ENCODE measurements at places on chromosomes 2 and 18.

DNA sequence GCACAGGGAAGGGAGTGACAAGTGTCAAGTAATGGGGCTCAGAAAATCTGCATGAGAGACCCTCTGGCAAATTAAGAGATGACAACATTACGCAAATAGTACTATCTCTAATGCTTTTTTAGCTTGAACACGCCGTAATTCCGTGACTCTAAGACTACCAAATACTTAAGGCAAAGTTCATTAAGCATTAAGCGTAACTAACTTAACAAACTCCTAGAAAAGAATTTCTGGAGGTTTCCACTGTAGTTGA is 1.2 kb downstream of the APOB start:
- no peak for DNase-seq

- DNase-seq = no peak
Measured at GRCh38 chr2:63614448-63614968, 25.7 kb downstream of the MDH1 start.

GRCh38 chr2:9114458-9114857 is 92.2 kb upstream of the ASAP2 start:
- no peak for DNase-seq

DNA sequence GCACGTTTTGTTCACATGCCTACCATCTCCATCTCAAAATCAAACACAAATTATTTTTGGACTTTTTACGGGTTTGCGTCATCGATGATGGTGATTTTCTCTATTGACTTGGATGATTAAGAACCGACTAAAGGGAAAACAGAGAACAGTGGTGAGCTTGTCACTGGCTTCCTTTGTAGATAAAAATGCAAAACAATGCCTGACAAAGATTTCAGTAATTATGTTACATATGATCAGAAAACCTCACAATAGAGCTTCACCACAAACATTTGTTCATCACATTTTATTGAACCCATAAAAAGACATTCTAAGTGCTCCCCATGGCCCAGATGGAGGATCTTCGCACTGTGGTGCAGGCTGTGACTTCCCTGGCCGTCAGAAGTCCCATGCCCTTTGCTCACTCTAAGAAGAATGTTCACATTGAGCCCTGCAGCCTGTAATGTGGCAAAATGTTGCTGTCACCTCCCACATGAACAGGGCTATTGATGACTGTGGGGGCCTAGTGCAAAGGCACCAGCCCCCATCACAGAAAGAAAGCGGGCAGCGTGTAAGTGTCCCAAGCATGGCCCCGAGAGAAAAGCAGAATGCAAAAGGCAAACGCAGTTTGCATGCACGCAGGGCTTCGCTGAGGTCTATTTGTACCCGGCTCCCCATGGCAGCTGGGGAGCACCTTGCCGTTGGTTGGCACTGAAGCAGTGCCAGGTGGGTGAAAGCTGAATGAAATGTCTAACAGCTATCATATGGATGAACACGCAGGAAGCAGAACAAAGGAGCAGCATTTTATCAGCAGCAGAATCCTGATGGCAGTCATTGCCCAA is 60.6 kb downstream of the BCL2 start:
- DNase-seq = peak; percentile 81

GRCh38 chr2:24403832-24404212 is 43.5 kb upstream of the ITSN2 start:
- DNase-seq = no peak

DNA sequence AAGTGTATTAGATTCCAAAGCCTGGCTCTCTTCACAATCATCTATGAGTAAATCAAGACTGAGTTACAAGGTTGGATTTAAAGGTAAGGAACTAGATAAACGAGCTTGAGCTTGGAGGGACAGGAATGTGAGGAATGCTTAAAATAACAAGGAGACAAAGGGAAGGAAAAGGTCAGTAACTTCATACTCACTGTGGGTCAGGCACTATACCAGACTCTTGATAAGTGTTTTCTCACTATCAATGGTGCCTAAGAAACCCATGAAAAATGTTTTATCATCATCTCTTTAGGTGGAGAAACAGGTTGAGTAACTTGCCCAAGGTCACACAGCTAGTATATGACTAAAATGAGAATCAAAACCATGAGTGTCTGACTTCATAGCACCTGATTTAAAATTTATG is 212.1 kb downstream of the CDH2 start:
- no peak for DNase-seq

DNA sequence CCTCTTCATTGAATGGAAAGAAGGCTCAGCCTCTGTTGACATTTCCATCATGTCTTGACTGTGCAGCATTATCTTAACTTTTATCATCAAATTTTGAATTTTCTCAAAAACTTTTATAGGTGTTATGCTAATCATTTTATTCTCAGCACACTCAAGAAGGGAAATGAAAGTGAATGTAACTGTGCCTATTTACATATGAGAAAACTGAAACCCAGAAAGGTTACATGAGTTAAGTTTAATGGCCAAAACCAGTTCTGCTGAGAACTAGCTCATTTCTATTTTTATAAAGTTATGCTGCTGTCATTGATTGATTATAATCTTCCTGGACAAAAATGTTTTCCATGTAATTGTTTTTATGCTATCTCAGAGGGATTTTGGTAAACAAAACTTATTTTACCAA is 618.8 kb upstream of the NRXN1 start:
- DNase-seq = no peak

GRCh38 chr2:125979886-125980285 is 676.1 kb upstream of the GYPC start:
- no peak for DNase-seq

- DNase-seq = no peak
Measured at GRCh38 chr2:19525313-19525712, 166.9 kb upstream of the OSR1 start.

GRCh38 chr2:12587729-12588522 is 128.8 kb upstream of the TRIB2 start:
- no peak for DNase-seq

DNA sequence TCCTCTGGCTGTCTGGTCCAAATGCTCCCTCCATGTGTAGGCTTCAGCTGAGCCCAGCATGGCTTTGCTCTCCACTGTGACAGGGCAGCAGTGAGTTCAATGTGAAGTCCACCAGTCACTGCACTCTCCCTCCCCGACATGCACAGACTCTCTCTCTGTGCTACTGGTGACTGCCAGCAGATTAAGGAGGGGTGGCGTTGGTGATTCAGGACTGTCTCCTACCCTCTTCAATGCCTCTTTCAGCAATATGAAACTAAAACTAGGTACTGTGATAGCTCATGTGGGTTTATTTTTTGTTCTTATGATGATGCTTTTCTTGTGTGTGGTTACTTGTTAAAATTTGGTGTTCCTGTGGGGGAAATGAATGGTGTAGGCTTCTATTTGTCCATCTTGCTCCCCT is 201.0 kb upstream of the RBMS1 start:
- DNase-seq = no peak

DNA sequence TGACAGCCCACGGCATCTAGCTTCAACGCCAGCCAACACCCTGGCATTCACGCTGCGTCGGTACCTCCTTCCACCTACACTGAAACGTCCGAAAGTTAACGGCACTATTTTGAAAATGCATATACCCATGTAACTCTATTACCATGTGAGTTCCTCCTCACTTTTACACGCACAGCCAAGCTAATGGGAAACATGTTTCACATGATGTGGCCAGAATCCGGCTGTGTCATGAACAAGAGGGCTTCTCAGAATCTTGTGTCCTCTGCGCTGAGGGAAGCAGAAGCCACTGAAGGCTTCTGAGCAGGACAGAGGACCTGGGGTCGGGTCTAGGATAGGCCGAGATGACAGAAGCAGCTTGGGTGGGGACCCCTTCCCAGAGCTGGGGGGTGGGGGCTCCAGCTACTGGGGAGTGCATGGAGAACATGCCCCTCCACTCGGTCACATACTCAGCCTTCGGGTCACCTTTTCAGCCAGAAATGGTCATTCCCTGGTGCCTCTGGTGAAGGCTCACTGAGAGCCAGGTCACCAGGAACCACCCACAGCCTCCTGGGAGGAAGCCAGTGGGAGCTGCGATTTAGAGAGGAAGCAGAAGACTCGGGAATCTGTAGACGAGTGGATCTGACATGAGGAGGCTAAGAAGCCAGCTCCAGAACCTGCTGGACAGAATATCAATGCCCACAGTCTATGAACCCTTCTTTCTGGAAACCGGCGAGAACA is 41.5 kb downstream of the HDAC4 start:
- DNase-seq = no peak

- DNase-seq = no peak
Measured at GRCh38 chr2:63643486-63643885, 54.7 kb downstream of the MDH1 start.

DNA sequence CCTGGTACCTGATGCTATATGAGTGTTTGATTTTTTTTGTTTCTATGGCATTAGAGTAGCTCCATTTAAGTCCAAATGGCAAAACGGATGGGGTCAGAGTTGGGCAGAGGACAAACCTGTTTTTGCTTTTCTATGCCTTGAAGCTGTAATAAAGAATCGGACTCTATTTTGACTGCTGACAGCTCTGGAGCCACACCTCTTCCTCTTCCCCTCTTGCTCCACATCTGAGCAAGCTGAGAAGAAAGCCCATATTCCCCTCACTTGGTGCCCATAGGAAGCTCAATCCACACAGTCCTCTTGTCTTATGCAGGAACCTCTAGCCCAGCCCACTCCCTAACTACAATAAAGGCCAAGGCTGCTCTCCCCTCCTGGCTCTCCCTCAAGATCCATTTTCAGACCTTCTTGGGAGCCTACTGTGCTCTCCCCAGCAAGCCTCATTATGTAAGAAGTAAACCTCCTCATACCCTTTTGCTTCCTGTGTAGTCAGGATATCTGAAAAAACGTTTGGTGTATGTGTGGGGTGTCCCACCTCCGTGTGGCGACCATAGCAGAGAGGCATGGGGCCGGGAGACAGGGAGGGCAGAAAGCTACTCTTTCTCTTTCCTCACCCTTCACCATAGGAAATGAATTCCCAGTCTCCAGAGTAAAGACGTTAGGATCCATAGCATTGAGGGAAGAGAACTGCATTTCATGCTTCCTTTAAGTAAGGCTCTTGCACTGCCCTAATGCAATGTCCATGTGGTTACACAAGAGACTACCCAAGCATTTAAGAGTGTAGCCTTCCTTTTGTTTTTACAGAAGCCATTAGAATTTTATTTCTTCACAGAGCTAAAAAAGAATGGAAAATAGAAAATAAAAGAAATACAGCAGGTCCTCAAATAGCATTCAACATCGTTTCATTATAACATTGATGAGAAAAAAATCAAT is 41.9 kb upstream of the RAPGEF4 start:
- DNase-seq = no peak

DNA sequence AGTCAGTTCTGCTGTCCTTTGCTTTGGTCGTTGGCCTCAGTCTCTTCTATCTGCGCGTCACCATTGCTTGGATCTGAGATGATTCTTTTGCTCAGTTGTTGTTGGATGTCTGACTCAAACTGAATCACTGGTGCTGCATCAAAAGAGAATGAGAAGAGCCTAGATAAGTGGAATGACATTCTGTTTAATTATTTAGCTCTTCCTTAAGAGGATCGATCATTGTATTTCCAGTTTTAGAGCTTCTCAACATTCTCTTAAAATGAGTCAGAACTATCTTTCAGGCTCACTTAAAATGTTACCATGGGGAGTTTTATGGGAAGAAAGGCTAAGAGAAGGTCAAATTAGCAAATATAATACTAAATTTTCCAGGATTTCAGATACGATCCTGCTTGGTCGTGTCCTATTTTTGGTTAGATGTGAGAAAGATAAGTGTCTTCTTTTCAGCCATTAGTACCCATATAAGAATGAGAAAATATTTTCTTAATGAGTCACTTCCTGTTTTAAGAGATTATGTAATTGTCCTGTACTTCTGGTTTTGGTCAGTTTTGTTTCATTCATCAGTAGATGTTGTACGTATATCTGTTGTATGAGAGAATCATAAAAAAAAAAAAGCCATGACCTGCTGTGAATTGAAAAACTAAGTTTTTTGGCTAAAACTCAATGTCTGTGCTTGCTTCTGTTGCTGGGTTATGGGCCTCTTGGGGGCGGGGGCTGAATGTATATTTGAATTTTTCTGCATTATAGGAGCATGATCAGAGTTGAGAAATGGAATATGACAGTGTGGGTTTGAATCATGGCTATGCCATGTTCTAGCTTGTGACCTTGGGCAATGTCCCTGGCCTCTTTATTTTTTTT is 31.6 kb upstream of the CASP10 start:
- no peak for DNase-seq

- DNase-seq = no peak
Measured at GRCh38 chr2:106062627-106063026, 131.5 kb downstream of the UXS1 start.

GRCh38 chr2:29368659-29369040 is 253.4 kb downstream of the CLIP4 start:
- no peak for DNase-seq

DNA sequence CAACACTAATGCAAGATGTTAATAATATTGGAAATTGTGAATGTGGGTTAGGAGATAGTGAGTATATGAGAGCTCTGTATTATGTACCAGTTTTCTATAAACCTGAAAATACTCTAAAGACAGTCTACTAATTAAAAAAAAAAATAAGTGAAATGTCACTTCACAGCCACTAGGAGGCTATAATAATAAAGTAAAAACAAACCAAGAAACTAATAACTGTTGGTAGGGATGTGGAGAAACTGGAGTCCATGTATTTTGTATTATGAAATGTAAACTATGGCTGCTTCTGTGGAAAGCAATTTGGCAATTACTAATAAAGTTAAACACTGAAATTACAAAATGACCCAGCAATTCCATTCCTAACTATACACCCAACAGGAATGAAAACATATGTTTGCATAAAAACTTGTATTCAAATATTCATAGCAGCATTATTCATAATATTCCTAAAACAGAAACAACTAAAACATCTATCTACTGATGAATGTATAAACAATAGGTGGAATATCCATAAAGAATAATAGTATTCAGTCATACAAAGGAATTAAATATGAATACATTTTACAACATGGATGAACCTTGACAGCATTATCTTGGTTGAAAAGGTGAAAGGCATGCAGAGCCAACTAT is 36.2 kb downstream of the CCDC178 start:
- DNase-seq = no peak

- DNase-seq = no peak
Measured at GRCh38 chr2:173059971-173060461, 15.6 kb upstream of the MAP3K20 start.

- DNase-seq = no peak
Measured at GRCh38 chr2:44358503-44358902, 2.8 kb downstream of the PREPL start.

DNA sequence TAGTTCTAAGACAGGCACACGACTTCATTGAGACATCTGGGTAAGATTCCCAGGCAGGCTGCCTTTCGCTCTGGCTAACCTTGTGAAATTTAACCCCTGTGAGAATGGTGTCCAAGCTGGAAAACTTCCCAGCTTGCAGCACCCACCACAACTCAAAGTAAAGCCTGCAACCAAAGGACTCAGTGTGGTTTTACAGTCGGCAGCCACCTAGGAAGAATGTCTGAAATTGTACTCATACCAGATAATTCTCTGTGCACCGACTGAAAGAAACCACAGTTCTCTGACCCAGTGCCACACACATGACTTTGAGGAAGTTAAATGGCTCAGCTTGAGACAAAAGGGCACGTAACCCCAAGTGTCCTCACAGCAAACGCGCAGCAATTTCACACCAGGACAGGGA is 125.7 kb downstream of the RBMS1 start:
- no peak for DNase-seq
